Cortex of kidney (tissue), 1 donor: ENCODE measurements at places on chromosomes 4 and X.

DNA sequence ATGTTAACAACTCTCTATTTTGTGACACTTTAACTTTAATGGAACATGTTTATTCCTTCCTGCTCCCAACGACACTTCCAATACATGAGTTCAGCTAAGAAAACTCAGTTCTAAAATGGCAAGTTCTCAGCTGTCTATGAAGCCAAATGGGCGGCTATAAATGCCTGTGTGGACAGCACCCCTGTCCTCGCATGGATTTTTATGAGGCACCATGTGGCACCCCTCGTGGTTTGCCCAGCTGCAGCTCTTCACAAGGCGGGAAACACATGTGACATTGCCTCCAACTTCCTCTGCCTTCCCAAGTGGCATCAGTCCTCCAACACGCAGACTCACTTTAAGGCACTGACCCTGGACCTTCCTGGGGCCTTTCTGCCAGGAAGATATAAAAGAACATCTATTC, 48.0 kb downstream of the SH3RF1 start:
- no peak for DNase-seq

- DNase-seq: no peak
Observed at GRCh38 chrX:9291629-9292028, 173.2 kb upstream of the TBL1X start.

DNA sequence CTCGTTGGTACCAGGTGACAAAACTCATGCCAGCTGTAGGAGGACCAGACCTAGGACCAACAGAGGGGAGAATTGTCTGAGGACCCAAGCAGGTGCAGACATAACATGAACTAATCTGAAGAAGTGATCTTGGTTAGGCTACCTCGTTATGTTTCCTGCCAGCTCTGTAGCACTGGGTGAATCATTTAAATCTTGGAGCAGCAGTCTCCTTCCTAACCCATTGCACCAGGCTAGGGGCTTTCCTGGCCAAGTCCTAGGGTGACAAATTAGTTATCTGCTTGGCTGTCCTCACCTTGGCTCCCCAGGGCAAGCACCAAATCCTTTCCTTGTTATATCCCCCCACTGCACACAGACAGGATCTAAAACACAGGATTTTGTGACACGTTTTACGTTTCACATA, 87.8 kb downstream of the WWC2 start:
- no peak for DNase-seq

GRCh38 chr4:134260126-134260525, 58.5 kb upstream of the PABPC4L start:
- no peak for DNase-seq

GRCh38 chrX:38277802-38278201, 49.5 kb downstream of the RPGR start:
- DNase-seq: no peak

GRCh38 chrX:22629105-22629725, 356.5 kb downstream of the CBLL2 start:
- DNase-seq: no peak

GRCh38 chrX:65406532-65406931, 128.1 kb downstream of the LAS1L start:
- no peak for DNase-seq

DNA sequence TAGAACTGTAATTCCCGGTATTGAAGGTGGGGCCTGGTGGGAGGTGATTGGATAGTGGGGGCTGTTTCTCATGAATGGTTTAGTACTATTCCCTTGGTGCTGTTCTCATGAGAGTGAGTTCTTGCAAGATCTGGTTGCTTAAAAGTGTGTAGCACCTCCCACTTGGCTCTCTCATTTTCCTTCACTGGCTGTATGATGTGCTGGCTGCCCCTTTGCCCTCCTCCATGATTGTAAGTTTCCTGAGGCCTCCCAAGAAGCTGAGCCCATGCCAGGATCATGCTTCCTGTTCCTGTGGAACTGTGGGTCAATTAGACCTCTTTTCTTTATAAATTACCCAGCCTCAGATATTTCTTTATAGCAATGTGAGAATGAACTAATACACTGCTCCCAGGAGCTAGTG, 8.7 kb downstream of the ANXA10 start:
- no peak for DNase-seq

DNA sequence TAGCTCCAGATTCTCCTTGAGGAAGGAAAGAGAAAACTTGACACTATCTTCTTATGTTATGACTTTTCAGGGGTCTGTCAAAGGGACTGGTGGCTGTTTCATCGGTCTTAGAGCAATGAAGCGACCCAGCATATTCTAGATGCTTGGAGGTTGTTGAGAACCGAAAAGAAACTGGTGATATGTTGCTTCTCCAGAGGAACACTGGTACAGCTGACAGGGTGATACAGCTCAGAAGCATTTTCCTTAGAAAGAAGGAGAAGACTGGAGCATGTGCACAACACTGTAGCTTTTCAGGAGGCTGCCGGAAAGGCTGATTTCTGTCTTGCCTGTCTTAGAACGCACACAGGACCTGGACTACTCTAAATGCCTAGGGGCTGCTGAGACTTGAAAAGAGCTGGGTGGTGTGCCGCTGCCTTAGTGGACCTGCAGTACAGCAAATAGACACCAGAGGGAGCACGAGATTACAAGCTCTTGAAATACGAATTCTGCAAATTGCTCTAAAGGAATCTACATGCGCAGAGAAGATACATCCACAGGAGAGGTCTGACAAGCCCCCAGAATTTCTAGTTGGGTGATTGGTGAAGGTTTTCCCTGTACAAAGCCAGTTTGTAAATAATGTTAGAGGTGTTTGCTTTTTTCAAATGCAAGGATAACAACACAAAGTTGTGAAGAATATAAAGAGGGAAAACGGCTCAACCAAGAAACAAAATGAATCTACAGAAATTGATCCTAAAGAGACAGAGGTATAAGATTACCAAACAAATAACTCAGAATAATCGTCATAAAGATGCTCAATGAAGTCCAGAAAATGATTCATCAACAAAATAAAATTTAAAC, 223.1 kb upstream of the DMD start:
- no peak for DNase-seq

DNA sequence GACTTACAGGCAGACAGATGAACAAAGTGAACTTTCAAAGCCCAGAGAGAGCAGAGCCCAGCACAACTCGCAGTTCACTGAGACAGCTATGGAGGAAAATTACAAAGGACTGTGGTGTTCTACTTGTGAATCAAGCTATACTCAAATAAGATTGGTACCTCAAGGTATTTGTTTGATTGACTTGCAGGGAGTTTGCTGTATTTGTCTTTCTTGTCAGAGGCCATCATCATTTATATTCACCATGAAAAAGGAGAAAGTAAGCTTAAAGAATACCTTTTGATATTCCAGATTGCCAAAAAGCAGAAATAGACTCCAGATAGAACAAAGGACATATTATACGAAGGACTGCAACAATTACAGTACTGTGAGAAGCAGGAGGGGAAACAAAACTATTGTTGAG, 1047.9 kb downstream of the RPA4 start:
- no peak for DNase-seq

GRCh38 chr4:52996261-52997131, 134.4 kb downstream of the RASL11B start:
- DNase-seq: no peak

GRCh38 chr4:36872679-36873078, 371.9 kb upstream of the NWD2 start:
- no peak for DNase-seq

DNA sequence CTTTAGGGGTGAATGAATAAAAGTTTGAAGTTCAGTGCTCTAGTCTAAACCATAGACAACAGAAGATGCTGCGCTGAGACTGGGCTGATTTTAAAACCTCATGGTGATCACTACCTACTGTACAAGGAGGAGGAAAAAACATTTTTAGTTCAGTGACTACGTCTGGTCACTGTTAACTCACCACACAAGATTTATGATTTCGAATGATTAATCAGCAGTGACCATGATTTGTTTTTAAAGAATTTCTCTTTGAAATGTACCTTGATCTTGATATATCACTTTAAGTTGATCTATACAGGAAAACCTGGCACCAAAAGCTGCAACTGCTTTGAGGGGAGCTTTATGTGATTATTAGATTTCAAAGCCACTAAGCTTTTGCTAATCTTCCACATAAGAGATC, 286.3 kb downstream of the PDGFC start:
- DNase-seq: no peak

DNA sequence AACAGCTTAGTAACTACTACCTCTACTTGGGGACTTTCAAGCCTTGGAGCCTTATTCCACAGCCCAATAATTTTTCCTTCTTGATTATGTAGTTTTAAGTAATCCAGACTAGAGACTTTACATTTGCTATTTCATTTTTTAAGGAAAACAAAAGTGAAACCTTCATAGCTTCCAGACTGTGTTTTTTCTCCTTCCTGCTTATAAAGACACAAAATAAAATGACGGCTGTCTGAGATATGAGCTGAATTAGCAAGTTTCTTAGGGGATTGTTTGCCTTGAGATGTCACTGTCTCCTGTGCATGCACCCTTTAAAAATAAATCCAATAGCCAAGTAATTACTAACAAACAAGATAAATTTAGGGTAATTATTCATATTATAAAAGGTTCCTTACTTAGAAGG, 78.8 kb upstream of the PACRGL start:
- DNase-seq: no peak

DNA sequence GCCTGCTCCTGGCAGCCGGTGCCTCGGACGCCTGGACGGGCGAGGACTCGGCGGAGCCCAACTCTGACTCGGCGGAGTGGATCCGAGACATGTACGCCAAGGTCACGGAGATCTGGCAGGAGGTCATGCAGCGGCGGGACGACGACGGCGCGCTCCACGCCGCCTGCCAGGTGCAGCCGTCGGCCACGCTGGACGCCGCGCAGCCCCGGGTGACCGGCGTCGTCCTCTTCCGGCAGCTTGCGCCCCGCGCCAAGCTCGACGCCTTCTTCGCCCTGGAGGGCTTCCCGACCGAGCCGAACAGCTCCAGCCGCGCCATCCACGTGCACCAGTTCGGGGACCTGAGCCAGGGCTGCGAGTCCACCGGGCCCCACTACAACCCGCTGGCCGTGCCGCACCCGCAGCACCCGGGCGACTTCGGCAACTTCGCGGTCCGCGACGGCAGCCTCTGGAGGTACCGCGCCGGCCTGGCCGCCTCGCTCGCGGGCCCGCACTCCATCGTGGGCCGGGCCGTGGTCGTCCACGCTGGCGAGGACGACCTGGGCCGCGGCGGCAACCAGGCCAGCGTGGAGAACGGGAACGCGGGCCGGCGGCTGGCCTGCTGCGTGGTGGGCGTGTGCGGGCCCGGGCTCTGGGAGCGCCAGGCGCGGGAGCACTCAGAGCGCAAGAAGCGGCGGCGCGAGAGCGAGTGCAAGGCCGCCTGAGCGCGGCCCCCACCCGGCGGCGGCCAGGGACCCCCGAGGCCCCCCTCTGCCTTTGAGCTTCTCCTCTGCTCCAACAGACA, 4.4 kb downstream of the SOD3 start:
- DNase-seq: no peak

DNA sequence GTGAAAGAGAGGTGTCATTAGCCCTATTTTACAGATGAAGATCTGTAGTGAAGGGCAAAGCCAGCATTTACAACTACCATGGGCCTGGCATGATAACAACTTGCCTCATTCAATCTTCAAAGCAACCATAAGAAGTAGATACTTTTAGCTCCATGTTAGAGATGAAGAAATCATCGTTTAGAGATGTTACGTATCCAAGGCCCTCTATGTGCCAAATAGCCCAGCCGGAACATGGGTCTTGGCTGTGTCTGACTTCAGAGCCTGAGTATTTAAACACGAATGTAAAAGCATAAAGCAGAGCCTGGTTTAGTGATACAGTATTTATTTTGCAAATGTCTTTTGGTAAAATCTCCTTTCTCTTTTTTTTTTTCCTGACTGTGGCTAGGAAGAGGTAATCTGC, 197.1 kb downstream of the RASL11B start:
- no peak for DNase-seq

DNA sequence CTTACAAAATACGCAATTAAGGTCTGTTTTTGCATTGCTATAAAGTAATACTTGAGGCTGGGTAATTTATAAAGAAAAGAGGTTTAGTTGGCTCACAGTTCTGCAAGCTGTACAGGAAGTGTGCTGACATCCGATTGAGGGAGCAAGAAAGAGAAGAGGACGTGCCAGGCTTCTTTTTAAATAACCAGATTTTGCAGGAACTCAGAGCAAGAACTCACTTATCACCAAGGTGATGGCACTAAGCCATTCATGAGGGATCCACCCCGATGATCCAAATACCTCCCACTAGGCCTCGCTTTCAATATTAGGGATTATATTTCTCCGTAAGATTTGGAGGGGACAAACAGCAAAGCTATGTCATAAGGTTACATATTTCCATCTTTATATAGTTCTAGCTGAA, 456.7 kb downstream of the GLUD2 start:
- no peak for DNase-seq

DNA sequence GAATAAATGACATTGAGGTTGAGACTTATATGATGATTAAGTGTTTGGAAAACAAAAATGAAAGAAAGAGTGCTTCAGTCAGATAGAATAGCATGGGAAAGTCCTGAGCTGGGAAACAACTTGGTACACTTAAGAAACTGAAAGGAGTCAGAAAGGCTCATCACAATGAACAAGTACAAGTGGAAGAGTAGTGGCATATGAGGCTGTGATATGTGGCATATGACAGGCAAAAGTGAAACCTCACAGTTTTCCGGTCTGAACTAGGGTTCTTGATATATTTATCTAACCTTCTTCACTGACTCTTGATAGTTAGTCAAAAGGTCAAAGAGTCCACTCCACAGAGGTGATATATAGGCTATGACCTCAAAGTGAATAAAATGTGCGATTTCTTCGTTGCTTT, 537.1 kb upstream of the CXorf51A start:
- no peak for DNase-seq

DNA sequence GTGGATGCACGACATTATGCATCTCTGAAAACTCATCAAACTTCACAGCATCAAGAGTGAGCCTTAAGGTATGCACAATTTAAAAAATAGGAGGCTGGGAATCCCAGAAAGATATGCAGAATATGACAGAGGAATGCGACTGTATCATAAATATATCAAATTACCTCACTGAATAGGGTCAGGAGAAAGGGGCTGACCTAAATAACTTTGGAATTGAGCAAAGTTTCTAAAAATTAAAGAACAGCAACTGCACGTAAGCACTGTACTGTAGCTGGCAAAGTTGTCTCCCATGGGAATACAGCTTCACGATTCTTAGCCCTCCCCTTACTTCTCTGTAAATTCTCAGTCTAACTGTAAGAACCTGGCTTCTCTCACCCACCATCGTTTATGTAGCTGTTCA, 397.4 kb upstream of the ZFP42 start:
- DNase-seq: no peak

GRCh38 chr4:71608678-71609071, 175.2 kb downstream of the GC start:
- no peak for DNase-seq

DNA sequence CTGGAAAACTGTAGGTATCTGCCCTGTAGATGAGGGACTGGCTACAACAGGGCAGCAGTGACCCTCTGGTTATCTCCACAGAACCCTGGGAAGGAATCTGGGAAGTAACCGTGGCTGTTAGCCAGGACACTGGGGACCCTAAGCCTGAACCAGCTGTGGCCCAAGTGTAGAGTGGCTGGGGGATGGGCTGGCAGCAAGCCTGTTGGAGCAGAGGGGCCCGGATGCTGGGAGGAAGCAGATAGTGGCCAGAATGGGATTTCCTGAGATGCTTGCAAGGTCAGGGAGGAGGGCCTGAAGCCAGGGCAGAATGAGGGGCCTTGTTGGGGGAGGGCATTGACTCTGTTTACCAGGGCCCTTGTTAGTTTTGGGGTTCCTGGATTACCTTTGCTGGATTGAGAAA, 161.0 kb upstream of the EOLA2 start:
- DNase-seq: no peak

- DNase-seq: no peak
Observed at GRCh38 chrX:24231131-24231540, 81.6 kb downstream of the ZFX start.
